ENCODE measurements at places on chromosomes 7 and 10. TPM values are rescaled to one million over a fixed set of nuclear protein-coding genes. Genes with fewer than 3 reads are reported as not detected.

Gene TMEM213
- not detected for total RNA-seq

Gene CALHM1
- total RNA-seq: 2.5 TPM

Gene LRRD1
- 1.2 TPM for total RNA-seq

Gene CSTF2T
- 26.5 TPM for total RNA-seq

Gene CEP41
- total RNA-seq: 22.7 TPM

Gene ATRNL1
- total RNA-seq: 789 TPM

Gene CARD11
- 4.4 TPM for total RNA-seq

Gene FAM221A
- 18.8 TPM for total RNA-seq

Gene RNF32
- total RNA-seq: 4.8 TPM

Gene LIPF
- total RNA-seq: not detected

Gene WIPF3
- 28.9 TPM for total RNA-seq

Gene PDIA4
- total RNA-seq: 37.7 TPM

Gene OR2A5
- total RNA-seq: not detected

Gene CDK5
- 31.4 TPM for total RNA-seq

Gene CCL24
- not detected for total RNA-seq

Gene PGAM2
- 11.5 TPM for total RNA-seq

Gene H2BK1
- not detected for total RNA-seq

Gene AKR1C1
- 21.4 TPM for total RNA-seq

Gene TMEM184A
- total RNA-seq: not detected

Gene CPN1
- total RNA-seq: not detected

Gene PLXNA4
- total RNA-seq: 51.5 TPM

Gene AFAP1L2
- total RNA-seq: 26.4 TPM

Gene CALML3
- not detected for total RNA-seq

Gene LBX1
- not detected for total RNA-seq

Gene OPALIN
- 67.1 TPM for total RNA-seq

Gene FGFR2
- total RNA-seq: 169 TPM

Gene CLRN3
- 0.72 TPM for total RNA-seq
